ENCODE measurements at places on chromosomes 16 and 17. TPM values are rescaled to one million over a fixed set of nuclear protein-coding genes. Genes with fewer than 3 reads are reported as not detected.

Gene C16orf92
- total RNA-seq = not detected

Gene NECAB2
- 4.6 TPM for total RNA-seq

Gene MARF1
- 67.5 TPM for total RNA-seq

GRCh38 chr17:17577373-17577772 is 14.1 kb downstream of the PEMT start:
- no peak for DNase-seq

DNA sequence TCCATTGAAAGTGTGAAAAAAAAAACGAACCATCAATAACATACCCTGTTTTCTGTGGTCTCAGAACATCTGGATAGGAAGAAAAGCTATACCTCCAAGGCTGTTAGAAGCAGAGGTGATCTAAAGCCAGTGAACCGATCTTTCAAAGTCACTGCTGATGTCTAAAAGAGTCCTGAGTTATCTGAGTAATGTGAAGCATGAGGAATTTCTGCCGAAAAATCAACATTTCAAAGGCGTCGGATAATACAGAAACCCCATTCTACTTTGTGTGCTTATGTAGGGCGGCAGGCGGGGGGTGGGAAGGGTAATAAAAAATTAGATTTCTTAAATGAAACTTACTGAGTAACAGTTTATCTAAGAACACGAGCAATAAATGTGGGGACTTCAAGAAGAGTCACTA is 3.9 kb downstream of the XYLT1 start:
- no peak for DNase-seq

DNA sequence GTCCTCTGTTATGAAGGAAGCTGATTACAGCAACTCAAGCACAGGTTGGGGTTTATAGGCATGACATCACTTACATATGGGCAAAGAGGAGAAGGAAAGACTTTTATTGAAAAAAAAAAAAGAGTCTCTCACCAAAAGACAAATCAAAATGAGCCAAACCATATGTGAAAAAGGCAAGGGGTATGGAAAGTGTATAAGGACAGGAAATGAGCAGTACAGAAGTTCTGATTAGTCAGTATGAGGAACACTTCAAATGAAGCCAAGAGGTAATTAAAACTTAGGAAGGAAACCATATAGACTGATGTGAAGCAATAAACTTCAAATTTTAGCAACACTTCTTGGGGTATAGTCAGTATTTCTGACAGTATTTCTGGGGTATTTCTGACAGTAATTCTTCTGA is 1372.6 kb downstream of the CDH11 start:
- no peak for DNase-seq

GRCh38 chr17:79792984-79793923 is 3.6 kb downstream of the CBX8 start:
- DNase-seq = no peak

- DNase-seq = no peak
These were observed 162.7 kb downstream of the SPECC1 start for GRCh38 chr17:20171741-20172365.

GRCh38 chr16:67530013-67530939 is 1.6 kb downstream of the RIPOR1 start:
- no peak for DNase-seq
